Activated T-cell treated with anti-CD3 and anti-CD28 coated beads, Interleukin-2, amount 50 U/mL, for 48 hours (primary cell): ENCODE measurements at places on chromosomes 2 and 18.

- DNase-seq: no peak
These were observed 263.6 kb upstream of the SALL3 start for GRCh38 chr18:78716022-78716421.

- DNase-seq: no peak
These were observed 305.9 kb upstream of the SALL3 start for GRCh38 chr18:78673516-78674321.

DNA sequence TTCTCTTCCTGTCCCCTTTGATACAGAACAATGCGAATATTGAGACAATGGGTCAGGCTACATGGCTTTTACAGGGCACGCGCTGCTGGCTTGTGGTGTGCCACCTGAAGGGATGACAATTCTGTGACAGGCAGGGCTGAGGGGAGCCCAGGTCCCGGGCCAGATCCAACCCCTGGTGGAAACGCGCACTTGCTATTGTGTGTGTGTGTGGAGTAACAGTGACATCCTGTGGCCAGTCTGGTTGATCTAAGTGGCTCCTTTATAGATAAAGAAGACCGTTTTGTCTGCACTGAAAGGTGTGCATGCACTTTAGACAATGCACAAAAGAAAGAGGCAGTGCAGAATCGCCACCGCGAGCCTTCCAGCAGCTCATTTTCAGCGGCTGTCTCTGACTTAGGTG, 273.6 kb downstream of the HRH4 start:
- DNase-seq: no peak

DNA sequence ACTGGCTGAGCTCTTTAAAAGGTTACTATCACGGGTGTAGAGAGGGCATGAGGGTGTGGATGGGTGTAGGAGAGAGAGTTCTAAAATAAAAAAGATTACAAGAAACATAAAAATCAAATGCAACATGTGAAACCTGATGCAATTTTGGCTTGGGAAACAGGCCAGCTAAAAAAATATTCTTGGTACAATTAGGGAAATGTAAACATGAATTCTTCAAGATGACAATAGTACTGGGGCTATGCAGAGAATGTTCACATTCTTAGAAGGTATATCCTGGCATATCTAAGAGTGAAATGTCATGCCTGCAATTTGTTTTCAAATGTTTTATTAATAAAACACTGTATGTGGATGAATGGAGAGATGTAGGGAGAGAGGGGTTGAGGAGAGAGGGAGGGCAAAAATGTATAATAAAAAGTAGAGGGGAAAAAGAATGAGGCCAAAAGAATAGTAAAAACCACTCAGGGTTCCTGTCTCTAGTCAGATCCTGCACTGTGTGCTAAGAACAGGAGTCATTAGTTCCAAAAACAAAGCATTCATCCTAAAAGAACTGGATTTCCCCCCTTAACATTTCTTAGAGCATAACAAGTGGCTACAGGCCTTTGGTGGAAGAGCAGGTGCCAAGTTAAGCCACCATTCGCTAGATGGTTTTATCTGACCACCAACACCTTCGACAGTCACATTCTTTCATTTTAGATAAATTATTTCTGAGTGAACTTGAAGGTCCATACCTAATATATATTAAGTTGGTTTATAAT, 77.3 kb downstream of the LPIN2 start:
- DNase-seq: no peak

- DNase-seq: no peak
These were observed 174.3 kb downstream of the C1D start for GRCh38 chr2:67888351-67889005.

- DNase-seq: no peak
These were observed 78.8 kb upstream of the DTNA start for GRCh38 chr18:34631093-34631966.

DNA sequence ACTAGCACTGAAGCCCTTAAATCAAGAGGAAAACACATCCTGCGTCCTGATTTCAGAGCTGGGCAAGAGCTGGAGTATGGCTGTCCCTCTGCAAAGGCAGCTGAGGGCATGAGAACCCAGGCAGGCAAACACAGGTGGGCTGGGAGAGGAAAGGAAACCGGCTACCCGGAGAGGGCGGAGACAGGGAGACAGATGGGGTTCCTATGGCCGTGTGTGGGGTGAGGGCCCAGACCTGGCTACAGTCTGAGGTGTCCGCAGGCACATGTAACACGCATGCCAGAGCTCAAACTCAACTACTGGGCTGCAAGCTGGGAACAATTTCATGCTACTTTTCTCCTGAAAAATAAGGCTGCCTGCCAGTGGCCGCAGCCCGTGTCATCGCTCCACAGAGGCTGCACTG, 2.7 kb downstream of the COPS9 start:
- peak; percentile 7 for DNase-seq
